ENCODE measurements at places on chromosomes 5 and 9.

DNA sequence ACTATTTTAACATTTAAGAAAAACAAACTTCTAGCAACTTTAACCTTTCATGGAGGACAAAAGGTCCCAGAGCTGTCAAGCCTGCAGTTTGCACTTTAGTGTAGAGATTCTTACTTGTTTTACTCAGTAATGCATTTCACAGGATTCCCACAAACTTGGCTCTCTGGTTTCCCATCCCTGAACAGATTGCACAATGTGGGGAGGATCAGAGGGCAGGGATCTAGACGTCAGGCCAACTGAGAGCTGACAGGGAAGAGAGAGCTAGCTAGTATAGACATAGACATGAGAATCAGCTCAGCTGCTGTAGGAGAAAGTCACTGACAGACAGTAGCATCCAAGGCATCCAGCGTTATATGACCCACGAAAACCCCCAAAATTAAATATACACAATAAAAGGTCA lies 20.9 kb upstream of the BNIP1 start:
- no peak for DNase-seq

GRCh38 chr5:9207817-9208418 lies 338.0 kb downstream of the SEMA5A start:
- no peak for DNase-seq

- no peak for DNase-seq
Measured at GRCh38 chr9:15578714-15579113, 25.9 kb downstream of the CCDC171 start.

DNA sequence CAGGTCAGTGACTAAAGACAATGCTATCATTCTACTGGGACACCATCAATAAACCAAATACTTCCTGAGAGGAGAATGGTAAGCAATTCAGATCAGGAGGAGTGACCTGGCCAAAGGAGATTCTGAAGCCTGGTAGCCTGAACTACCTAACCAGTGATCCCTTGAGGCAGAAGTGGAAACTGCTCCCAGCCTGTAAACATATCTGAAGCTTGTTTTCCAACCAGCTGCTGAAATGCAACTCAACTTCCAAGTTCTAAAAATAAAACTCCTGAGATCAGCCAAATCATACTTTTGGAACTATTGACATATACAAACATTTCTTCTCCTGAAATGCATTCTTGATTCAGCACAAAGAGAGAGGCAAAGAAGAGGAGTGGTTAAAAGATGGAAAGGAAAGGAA lies 204.1 kb downstream of the EBF1 start:
- DNase-seq = no peak

DNA sequence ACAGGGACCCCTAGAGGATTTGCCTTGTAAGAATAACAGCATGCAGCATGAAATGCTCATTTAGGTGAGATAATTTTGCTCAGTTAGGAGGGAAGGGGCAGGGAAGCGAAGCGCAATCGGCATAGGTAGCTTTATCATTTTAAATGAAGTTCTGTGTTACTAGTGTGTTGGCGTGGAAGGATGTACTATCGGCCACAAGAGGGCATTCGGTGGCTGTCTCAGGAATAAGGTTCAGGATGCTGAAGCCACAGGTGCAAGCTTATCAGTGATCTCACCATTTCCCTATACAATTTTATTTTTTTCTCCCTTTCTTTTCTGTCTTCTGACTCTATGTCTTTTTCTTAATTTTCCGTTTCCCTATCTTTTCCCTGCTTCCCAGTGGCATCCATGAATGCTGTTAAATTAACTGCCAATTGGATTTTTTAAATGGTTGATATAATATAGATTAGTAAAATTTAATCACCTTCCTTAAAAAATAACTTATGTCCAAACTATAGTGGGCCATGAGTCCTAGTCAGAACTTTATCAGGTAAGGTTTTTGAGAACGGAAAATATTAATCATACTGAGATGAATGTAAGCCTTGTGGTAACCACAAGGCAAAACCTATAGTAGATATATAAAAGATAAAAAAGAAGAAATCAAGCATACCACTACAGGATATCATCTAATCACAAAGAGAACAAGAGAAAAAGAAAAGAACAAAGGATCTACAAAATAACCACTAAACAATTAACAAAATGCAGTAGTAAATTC lies 1.2 kb upstream of the INSL6 start:
- peak; percentile 47 for DNase-seq

GRCh38 chr9:120257483-120257882 lies 322.5 kb downstream of the CDK5RAP2 start:
- no peak for DNase-seq

GRCh38 chr5:87541676-87542075 lies 128.9 kb upstream of the CCNH start:
- DNase-seq = no peak

DNA sequence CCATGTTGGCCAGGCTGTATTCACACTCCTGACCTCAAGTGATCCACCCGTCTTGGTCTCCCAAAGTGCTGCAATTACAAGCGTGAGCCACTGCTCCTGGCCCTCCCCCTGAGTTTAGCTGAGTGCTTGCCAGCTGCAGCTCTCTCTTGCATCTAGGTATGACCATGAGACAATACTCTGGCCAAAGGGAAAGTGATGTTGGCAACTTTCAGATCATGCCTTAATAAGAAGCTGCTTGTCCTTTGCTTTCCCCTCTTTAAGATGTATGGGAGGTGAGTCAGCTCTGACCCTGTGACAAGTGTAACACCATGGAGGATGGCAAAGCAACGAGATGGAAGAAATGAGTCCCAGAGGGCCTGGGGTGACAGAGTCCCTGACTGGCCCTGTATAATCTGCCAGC lies 18.7 kb upstream of the DCAF12 start:
- DNase-seq = no peak

Measured in HFF-Myc (cell line).